ENCODE measurements at places on chromosomes 5 and 9.

GRCh38 chr5:34511915-34512314, 144.2 kb upstream of the RAI14 start:
- peak; percentile 8 for DNase-seq

DNA sequence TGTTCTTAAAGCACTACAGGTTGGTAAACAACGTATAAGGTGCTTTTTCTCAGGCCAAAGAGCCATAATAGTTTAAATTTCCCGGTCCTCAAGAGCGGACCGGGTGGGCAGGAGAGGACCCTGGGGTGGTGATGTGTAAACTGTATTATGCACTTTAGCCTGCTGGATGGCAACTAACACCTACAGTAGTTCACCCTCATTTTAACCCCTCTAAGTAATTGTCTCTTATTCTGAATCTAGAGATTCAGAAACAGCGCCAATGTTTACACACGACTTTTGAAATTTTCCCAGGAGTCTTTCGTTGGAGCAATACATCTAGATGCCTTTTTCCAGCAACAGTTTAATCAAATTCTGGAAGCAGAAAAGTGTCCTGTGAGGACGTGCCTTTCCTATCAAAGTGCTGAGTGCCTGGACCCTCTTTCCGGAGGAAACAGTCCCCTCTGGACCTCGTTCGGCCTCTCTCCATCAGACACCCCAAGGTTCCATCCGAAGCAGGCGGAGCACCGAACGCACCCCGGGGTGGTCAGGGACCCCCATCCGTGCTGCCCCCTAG, 676 bp upstream of the OCLN start:
- no peak for DNase-seq

- no peak for DNase-seq
These were observed 21.8 kb upstream of the TMEM252 start for GRCh38 chr9:68562461-68562860.

DNA sequence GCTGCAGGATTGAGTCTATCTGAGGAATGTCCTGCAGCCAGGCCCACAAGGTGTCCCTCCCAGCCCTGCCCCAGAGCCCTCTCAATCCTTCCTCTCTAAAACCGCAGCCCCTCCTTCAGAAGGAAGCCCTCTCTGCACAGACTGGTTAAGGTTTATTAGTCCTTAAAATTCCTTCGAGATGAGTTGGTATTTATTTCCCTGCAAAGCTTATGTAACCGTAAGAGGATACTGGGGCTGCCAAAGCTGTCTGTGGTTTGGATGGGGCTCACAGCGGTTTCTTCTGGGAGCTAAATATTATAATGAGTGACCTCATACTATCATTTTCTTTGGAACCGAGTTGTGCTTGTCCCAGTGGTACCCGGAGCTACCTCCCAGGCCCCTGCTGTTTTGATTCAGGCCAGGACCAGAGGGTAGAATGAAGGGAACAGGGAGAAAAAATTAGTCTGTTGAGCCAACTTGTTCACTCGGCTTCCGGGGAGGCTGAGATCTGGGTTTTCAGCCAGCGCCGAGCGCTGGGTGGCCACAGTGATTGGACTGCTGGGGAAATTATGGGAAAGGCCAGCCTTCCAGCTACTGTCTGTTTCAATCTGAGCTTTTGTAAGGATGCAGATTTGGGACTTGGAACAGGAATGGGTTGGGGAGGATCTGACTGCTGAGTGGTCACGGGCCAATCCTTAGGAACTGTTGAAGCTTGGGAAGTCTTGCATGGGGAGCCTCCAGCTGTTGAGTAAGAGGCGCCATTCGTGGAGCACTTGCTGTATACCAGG, 107.5 kb downstream of the NDFIP1 start:
- DNase-seq: no peak

DNA sequence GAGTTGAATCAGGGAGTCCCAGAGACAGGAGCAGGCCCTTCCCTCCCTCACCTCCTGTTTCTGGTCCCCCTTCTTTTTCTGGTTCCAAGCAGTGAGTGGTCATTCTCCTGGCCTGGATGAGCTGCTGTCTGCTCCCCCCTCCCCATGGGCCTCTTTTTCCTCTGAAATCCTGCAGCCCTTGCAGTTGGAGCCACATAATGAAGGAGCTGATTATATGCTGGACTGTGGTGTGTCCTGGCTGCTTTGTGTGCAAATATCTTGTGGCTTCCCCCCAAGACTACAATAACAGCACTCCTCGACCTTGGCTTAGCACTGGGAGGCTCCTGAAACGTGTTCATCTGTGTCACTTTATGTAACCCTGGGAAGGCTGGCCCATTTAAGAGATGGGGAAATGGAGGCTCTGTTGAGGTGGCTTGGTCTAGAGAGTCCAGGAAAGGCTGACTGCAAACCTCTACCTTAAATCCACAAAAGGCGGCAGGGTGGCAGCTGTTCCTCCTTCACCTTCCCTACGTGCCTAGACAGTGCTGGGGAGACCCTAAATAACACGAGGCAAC, 69.2 kb downstream of the SH3PXD2B start:
- no peak for DNase-seq

GRCh38 chr9:38318759-38319495, 73.6 kb upstream of the ALDH1B1 start:
- no peak for DNase-seq

DNA sequence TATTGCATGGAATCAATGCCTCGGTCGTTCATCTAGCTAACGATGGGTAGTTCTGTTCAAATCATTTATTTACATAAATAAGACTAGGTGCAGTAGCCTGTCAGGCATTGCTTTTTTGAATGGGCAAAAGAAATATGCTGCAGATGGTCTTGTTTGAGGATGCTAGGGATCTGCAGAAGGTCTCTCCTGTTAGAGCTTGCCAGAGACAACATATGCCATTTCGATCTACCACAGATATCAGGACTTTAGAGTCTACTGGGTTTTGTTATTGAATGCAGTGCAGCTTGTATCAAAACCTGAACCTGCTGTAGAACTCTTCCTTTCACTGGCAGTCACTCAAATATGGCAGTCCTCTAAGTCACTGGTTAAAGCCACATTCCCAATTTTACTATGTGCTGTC, 381.1 kb upstream of the CDH10 start:
- DNase-seq: no peak

GRCh38 chr5:42596817-42597216, 159.8 kb upstream of the CCDC152 start:
- no peak for DNase-seq

DNA sequence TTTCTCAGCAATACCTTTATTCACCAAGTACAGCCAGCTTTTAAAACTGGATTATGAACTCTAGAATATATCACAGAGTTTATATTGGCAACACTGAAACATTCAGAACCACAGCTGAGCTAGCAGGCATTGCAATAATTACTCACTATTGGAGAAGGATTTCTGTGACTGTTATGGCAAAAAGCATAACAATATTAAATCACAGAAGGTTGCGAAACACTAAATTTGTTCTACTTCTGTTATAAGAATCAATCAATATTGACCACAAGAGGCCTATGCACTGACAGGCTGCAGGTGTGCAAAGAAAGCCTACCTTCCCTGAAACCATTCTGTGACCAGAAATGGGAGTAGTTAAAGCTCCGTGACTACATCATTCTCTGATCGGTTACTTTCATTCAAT, 59.2 kb downstream of the AP3B1 start:
- no peak for DNase-seq

DNA sequence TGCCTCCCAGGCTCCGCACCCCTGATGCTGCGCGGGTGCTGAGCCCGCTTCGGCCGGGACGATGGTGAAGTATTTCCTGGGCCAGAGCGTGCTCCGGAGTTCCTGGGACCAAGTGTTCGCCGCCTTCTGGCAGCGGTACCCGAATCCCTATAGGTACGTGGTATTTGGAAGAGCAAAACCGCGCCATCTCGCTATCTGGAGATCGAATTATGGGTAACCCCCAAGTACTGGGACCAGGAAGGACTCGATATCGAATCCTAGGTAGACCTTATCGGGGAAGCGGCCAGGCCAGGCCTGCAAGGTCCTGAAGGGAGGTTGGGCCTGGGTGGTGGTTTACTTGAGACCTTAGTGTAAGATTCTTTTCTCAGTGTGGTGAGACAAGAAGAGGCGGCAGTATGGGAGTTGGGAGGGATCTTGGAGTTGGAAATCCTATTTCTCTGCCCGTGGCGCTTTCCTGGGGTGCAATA, 359 bp downstream of the PRELID1 start:
- DNase-seq: no peak

DNA sequence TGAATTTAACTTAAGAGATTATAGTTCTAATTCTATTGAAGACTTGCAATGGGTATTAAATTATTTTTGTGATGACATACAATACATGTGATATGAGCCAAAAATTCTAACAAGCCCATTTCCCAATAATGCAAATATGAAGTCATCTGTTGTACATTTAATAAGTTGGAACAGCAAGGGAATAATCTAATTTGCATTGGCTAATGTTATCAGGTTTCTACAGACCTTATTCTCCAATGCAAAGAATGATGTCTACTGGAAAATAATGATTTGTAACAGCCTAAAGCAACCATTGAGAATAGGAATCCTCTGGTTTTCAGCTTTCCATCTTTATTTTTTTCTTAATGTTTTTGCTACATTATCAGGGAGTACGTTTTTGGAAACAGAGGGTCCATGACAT, 89.1 kb upstream of the MINAR2 start:
- no peak for DNase-seq

GRCh38 chr5:14062178-14062577, 81.0 kb upstream of the TRIO start:
- no peak for DNase-seq

GRCh38 chr5:177980743-177981151, 15.3 kb downstream of the PROP1 start:
- no peak for DNase-seq

DNA sequence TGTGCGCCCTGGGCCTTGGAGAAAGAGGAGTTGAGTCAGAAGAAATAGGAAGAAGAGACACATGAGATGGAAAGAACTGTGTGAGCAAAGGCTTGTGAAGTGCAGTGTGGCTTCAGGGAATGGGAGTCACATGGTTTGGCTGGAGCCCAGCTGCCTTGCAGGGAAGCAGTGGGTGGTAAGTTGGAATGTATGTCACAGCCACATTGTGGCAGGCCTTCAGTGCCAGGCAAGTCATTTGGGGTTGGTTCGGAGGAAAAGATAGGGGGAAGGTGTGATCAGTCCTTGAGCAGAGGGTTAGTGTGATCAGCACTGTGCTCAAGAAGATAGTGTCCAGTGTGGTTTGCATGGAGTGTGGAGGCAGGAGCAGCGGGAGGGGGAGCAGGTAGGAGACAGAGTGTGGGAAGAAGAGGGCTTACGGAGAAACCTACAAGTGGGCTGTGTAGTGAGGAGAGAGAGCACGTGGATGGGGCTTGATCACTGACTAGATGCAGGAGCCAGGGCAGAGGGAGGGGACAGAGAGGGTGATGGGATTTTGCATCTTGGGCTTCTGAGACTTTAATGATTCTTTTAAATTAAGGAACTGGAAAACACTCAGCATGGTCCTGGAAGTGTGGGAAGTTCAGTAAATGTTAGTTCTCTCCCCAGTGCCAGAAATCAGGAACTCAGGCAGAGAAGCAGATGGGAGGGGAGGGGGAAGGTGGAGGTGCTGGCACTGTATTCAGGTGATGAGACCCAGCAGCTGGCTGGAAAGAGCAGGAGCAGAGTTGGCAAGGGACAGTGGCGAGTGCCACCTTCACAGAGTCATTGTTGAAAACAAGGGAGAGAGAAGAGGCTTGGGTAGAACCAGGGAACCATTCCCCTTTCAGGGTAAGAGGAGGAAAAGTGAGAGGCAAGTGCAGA, 46.6 kb downstream of the ARHGAP26 start:
- no peak for DNase-seq

- DNase-seq: no peak
These were observed 831 bp downstream of the IGFBPL1 start for GRCh38 chr9:38423273-38423972.

All from neural progenitor cell (in vitro differentiated cells).